ENCODE measurements at places on chromosomes 2 and 18.

DNA sequence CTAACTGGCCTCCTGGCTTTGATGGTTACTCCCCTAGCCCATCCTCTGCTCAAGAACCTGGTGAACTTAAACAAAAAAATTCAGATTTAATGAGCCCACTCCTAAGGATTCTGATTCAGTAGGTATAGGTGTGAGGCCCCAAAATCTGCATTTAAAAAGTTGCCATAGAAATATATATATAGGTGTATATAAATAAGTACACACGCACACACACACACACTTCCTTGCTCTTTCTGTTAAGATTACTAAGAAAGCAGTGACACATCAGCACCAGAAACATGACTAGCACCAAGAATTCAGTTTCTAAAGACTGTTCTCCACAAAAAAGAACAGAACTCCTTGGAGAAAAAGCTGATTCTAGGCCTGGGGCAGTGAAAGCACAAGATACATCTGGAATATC lies 17.8 kb downstream of the EML6 start:
- DNase-seq = no peak

DNA sequence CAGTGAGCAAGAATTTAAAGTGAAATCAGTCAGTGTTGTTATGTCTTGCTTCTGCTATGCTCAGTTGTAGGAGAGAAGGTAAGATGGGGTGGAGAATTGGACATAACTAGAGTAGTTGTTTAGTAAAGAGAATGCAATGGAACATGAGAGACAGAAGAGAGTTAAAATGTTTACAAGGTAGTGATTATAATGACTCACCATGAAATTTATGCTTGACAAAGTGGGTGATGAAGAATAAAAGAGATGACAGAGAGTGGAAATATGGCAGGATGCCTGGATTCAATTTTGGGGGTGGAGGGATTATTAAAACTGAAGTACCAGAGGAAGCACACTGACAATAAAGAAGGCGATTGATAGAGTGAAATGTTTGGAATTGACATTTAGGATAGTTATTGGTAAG lies 10.6 kb downstream of the SCG2 start:
- DNase-seq = no peak

DNA sequence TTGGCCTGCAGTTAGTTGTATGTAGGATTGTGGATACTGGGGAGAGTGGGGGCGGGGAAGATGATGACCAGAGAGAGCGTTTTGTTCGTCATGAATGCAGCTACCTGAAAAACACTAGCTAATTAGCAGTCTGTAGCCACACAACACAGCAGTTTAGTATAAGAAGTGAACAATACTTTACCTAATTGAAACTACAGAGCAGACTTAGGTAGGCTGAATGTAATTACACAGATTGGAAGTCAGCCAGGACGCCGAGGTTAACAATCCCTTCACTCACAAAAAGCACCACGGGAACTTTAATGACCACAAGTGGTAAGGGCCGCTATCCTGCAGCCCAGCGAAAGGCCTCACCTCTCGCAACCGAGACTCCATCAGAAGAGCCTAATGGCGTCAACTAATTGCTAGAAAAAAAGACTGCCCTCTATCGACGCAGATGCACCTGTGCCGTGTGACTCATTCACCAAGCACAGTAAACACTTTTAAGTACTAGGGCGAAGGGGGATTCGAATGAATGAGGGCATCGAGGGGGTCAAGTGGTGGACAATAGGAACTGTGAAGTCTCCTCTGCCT lies 591.0 kb downstream of the ARHGAP15 start:
- DNase-seq = no peak

- no peak for DNase-seq
Observed at GRCh38 chr18:31667185-31667584, 17.2 kb downstream of the B4GALT6 start.

DNA sequence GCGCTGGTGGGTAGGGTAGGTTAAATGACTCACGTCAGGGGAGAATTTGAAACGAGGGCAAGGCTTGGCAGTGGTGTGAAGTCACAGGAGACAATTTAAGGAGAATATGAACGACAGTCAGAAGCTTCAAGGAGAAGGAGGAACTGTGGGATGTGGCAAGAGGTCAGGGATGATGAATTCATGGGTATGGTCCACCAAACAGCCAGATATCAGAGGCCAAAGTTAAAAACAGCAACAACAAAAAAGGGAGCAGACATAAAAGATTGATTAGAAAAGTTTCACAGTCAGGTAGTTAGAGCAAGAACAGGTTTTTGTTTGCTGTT lies 1.4 kb upstream of the ZNF396 start:
- DNase-seq = no peak

DNA sequence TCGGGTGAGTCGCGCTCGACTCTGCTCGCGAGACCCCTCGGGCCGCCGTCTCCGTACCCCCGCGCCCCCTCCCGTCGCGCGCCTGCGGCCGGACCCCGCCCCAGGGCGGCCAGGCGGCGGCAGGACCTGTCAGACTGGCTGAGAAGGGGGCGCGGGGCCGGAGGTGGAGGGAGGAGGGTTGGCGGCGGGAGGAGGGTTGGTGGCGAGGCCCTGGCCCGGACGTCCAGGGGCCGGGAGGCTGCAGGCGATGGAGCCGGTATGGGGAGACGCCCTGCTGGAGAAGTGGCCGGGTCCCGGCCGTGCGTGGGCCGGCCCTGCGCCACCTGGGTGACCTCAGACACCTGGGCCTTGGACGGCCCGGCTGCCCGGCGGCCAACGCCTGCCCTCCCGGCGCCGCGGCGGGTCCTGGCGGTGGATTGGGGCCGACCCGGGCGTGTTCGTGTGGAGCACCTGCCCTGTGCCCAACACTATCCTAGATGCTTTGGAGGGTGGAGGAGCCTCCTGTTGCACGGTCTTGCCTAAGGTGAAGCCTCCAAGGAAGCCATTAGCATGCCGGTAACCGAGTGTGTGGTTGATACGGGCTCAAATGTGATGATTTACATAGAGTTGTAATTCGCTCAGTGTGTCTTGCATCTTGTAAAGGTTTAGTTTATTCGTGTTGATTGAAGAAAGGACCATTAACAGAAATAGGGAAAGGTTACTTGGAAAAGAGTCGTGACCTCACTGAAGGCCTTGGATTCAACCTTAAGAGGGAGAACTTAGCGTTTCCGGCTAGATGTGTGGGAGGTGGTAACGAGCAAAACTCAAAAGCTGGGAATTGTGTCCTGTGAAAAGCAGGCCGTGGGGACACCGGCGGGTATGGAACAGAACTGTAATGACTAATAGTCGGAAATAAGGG lies 550 bp downstream of the MYL12B start:
- DNase-seq = no peak

GRCh38 chr2:11305958-11306357 lies 38.5 kb downstream of the ROCK2 start:
- DNase-seq = no peak

DNA sequence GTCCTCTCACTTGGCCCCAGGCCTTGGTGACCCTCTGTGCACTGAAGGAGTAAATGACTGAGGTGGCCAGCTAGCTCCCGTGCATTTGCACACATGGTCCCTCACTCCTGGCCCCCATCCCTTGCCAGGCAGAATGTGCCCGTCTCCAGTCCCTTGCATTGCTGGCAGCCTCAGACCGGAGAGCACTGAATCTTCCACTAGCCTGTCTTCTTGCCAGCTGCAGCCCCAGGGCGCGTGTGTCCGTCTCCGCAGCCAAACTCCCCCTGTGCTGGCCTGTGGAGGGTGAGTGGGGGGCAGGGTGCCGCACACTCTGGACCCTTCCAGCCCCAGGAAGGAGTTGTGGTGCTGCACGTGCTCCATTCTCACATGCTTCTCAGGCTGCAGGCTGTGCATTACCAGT lies 35.9 kb downstream of the INPP4A start:
- no peak for DNase-seq

DNA sequence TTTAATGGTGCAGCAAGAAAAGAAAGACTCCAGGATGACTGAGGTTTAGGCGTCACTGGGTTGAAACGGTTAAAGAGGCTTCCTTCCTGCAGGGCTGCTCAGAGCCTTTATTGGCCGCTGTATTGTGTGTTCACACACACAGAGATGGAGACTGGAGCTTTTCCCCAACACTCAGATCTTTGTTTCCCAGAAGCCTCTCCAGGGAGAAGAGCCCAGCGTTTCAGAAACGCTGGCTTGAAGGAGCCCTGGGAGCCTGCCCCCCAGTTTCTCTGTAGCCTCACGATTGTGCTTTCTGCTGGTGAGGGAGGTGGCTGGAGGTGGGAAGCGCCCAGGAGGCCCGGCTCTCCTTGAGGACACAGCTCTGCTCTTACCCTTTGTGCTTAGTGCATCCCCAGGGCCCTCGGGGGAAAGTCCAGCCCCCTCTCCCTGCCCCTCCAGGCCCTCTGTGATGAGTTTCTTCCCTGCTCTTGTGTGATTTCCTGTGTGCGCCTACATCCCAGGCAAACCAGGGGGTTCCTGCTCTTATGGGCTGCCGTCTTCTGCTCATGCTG lies 37.1 kb downstream of the RRM2 start:
- DNase-seq = no peak

- no peak for DNase-seq
Observed at GRCh38 chr2:126664234-126664633, 8.3 kb downstream of the GYPC start.

GRCh38 chr18:21109936-21110712 lies 1.5 kb downstream of the ROCK1 start:
- DNase-seq = no peak

GRCh38 chr2:1847846-1848598 lies 103.7 kb upstream of the PXDN start:
- no peak for DNase-seq

- peak; percentile 56 for DNase-seq
Observed at GRCh38 chr2:127097841-127098651, 8.9 kb downstream of the BIN1 start.

GRCh38 chr2:110931648-110932047 lies 189.1 kb upstream of the BCL2L11 start:
- DNase-seq = no peak

DNA sequence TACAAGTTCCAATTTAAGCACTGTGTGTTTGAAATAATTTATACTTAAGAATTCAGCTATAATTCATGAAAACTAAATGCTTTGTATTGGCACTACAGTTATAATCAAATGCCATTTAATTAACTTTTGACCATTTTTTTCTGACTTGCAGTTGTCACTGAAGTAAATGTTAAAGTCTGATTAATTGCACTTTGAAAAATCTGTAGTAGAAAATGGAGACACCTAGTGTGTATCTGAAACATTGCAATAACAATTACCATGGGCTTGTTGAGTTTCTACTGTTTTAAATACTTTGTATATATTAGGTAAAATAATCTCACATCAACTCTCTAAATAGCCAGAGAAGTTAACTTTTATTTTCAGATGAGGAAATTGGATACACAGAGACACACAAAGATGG lies 458.6 kb upstream of the FSIP2 start:
- no peak for DNase-seq

DNA sequence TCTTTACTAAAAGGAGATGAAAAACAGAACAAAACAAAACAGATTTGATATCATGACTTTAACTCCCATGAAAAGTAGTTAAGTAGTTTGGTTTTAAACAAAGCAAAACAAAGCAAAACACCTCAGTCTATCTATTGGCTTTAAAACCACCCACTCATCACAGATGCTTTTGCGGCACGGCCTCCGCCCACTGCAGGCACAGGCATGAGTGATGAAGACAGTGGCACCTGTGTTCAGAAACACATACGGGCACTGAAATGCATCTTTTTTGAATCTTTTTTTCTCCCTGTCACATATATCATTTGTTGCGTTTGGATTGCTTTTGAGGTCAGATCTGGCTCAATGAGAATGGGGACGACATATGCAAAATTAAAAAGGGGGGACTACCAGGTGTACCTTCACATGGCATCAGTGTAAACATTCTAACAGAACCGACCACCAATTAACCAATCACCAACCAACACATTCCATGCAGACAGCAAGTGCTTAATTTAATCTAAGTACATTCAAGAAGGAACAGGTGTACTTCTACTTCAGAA lies 147.4 kb upstream of the REV1 start:
- DNase-seq = no peak

- DNase-seq = peak; percentile 34
Observed at GRCh38 chr2:127623388-127624319, 22.3 kb upstream of the GPR17 start.

DNA sequence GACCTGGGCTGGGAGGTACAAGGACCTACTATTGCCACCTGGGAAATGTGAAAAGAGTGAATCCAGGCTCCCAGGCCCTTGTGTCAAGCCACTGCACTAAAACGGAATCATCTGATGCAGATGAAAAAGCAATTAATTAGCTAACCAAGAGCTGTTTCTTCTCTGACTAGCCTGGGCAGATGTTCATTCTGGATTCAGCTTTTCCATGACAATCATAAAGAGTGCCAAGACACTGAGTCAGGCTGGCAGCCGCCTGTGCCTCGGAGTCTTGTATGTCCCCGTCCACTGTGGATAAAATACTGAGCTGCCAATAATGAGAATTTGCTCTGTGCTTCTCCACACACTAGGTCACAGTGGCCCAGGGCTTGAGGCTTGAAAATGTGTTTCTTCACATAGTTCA lies 21.7 kb upstream of the LCLAT1 start:
- no peak for DNase-seq

- no peak for DNase-seq
Observed at GRCh38 chr2:45315861-45316260, 295.2 kb downstream of the SRBD1 start.

DNA sequence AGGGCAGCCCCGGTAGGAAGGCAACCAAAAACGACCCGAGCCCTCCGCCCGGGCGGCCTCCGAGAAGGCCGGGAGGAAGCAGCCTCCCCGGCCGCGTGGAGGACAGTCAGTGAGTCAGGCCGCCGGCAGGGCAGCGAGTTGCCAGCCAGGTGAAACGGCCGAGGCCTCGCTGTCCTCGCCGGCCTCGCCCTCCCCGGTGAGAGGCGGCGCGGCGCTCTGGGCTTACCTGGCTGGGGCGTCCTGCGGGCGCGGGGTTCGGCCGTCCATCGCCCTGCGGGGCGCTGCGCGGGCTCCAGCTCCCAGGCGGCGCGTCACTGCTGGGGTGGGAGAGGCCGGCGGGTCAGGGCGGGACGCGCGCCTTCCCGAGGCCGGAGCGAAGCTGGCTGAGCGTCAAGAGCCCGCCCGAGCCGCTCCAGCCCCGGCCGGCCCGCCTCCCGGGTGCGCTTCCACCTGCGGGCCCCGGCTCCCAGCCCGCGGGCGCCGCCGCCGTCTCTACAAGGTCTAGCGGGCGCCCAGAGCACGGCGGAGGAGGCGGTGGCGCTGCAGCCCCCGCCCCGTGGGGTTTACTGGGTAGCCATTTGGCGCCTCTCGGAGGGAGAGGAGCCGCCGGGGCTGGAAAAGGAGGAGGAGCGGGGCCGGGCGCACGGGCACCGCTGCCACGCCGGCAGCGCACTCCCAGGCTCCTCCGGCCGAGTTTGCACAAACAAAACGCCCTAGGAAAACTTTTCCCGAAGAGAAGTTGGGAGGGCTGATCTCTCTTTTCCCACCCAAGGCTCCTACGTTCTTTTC lies 499 bp downstream of the COBLL1 start:
- peak; percentile 77 for DNase-seq

- DNase-seq = no peak
Observed at GRCh38 chr18:34458410-34458977, 233.8 kb upstream of the NOL4 start.

DNA sequence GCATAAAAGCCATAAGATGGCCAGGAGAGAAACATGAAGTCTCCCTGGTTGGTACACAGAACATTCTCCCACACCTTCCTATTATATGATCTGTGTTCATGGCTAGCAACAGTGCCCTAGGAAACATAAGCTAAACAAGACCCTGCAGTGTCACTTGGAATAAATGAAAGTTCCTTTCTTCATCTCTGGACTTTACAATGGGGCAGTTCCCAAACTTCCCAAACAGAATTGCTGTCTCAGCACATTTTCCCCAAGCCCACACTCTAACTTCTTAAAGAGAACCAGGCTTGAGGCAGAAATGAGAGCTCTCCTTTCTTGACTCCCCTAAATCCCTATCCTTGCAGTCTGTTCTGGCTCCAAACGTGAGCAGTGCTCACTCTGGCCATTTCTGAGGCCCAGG lies 173.2 kb upstream of the CREB1 start:
- DNase-seq = no peak

Measured in sciatic nerve (tissue), 2 donors.